A549 (cell line): ENCODE measurements at places on chromosomes 12 and 14.

- DNase-seq = no peak
These were observed 213.5 kb upstream of the LHX5 start for GRCh38 chr12:113684908-113685782.

DNA sequence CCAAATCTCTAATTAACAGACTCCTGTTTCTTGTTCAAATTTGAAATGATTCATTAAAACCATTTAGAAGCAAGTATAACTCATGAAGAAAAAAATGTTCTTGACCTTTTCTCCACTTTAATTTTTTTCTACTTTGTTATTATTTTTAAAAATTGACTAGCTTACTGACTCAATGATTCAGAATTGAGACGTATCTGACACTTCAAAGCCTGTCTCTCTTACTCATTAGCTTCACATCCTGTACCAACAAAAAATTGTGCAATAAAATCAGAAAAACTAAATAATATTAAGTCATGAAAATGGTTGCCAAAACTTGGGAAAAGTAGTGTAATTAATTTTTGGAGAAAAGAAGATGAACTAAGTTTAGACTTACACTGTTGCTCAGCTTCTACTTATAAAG, 331.2 kb downstream of the SLC16A7 start:
- DNase-seq = no peak

DNA sequence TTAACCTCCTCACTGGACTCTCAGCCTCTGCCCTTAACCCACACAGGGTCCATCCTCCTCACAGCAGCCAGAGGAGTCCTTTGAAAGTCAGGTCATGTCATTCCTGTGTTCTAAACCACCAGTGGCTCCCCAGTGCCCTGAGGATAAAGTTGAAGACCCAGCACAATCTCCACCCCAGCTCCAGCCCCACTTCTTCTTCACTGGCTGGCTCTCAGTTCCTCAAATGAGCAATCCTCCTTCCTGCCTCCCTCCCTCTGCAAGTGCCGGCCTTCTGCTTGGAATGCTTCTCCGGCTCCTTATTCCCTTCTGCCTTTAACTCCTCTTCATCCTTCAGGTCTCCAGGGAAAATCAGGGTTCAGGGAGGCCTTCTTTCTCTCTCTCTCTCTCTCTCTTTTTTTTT, 32.0 kb upstream of the SPPL3 start:
- no peak for DNase-seq

DNA sequence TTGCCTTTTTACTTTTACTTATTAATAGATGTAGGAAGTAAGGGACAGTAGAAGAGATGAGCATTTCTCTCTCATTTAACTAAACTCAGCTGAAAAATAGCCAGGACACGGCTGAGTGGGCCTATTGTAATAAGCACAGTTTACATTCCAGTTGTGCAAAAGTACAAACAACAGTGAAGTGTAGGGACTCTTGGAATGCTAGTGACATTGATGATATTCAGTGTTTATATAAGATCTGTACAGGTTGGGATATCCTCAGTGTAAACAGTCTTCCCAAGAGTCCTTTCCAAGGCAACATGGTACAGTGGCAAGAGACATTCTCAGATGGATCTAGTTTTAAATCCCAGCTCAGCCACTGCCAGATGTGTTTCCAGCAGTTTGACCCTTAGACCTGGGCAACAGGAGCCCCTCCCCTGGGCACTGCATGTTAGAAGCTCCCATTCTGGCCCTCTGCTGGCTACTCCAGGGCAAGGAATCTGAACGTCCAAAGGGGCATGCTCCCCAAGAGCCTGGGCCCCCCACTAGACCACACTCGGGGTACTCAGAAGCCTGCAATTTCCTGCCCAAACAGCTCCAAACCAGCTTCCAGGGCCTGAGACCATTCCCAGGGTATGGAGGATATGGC, 55.3 kb downstream of the STAB2 start:
- no peak for DNase-seq

DNA sequence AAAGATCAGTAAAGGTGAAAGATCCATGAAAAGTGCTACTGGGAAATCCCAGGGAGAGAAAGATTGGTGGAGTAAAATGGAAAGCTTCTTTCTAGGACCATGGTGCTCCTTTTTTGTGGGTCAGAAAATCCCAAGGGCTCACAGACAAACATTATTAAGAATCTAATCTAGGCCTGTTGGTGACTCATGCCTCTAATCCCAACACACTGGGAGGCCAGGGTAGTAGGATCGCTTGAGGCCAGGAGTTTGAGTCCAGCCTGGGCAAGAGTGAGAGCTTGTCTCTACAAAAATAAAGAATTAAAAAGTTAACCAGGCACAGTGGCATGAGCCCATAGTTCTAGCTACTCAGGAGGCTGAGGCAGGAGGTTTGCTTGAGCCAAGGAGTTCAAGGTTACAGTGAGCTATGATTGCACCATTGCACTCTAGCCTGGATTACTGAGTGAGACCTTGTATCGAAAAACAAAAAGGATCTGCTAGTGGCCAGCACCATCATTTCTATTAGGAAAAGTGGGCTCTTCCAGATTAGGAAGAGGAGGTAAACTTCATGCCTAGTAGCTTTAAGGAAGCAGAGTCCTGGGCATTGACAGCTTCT, 43.0 kb downstream of the TXNRD1 start:
- DNase-seq = no peak
